Left cardiac atrium (tissue), 4 donors: ENCODE measurements at places on chromosomes 6 and 20.

DNA sequence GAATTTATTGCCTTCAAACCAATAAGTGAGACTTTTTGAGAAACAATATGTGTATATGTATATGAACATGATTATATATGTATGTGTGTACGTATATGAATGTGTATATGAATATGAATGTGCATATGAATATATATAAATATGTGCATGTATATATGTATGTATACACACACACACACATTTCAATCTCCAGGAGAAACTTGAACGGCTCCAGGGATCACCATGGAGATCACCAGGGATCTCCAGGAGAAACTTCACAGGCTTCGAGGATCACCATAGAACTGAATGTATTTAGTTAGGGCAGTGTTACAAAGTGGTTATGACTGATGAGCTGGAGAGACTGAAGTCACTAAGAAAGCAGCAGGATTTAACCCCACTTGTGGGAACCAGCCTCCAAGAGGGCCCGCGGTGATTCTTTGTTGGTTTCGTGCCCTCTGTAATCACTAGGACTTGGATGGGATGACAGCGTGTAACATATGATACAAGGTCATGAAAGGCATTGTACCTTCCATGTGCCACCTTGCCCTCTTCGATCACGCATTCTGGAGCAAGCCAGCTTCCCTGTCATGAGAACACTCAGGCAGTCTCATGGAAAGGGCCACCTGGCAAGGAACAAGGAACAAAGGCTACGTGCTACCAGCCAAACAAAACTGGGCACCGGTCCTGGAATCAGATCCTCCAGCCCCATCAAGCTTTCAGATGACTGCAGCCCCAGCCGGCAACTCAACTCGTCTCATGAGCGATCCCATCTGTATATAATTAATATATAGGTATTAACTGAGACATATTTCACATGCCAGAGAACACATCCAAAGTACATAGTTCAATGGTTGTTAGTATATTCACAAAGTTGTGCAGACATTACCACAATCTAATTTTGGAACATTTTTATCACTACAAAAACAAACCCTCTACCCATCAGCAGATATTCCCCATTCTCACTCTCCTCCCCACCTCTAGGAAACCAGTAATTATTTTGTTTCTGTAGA is 8.6 kb downstream of the FAM50B start:
- DNase-seq: no peak

- DNase-seq: no peak
Observed at GRCh38 chr20:56664796-56665195, 35.7 kb downstream of the TFAP2C start.

DNA sequence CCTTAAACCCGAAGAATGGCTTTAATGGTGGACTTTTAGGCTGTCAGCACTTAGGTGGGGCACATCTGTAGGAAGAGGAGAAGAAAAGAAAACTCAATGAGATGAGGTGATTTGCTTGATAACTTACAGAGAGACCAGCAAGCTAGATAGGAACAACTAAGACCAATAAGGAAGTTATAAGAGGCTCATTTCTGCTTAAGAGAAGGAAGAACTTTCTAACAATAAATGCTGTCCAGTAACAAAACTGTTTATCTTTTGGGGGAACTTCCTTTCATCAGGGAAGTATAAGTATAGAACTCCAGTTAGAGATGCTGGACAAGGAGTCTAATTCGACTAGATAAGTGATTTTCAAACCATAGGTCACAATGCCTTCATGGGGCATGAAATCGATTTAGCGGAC is 107.2 kb upstream of the SIRPA start:
- no peak for DNase-seq

DNA sequence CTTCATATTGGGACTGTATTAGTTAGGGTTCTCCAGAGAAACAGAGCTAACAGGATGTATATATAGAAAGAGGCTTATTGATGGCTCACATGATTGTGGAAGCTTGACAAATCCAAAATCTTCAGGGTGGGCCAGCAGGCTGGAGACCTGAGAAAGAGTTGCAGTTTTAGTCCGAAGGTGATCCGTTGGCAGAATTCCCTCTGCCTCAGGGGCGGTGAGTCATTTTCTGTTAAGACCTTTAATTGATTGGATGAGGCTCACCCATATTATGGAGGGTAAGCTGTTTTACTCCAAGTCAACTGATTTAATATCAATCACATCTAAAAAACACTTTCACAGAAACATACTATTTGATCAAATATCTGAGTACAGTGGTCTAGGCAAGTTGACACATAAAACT is 113.6 kb downstream of the FLRT3 start:
- no peak for DNase-seq

DNA sequence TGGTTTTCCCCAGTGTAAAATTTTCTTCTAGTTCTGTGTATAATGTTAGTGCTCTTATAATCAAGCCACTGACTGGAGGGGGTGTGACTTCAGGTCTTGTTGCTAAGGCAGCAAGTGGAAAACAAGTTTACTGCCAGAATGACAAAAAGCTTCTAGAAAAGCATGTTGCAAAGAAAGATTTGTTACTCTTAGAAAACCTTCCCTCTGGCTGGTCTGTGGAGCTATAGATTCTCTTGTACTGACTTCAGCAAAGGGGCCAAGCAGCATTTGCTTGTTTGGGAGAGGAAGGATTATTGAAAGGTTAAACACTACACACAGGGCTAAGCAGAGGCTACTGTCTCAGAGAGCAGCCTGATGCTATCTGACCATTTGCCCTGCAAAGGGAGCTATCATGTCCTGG is 288.8 kb downstream of the BTBD9 start:
- no peak for DNase-seq

GRCh38 chr6:166202321-166202733 is 34.7 kb upstream of the TBXT start:
- DNase-seq: no peak

- DNase-seq: peak; percentile 35
Observed at GRCh38 chr6:72622094-72622940, 453 bp downstream of the KCNQ5 start.

GRCh38 chr6:104572901-104573300 is 286.8 kb downstream of the HACE1 start:
- DNase-seq: no peak

DNA sequence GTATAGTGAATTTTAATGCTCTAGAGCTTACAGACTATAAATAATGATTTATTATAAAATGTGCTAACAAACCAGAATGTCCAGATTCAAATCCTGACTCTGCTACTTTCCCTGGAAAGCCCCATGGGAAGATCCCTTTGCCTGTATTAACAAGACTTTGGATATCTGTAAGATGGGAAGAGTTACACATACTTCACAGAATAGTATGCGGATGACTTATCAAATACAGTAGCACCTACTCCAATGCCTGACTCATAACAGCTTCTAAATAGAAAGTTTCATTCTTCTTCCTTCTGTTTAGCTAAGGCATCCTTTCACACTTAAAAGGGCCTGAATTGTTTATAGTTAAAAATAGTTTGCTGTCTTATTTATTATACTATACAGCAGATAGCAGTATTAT is 166.3 kb downstream of the KCNQ5 start:
- DNase-seq: no peak

DNA sequence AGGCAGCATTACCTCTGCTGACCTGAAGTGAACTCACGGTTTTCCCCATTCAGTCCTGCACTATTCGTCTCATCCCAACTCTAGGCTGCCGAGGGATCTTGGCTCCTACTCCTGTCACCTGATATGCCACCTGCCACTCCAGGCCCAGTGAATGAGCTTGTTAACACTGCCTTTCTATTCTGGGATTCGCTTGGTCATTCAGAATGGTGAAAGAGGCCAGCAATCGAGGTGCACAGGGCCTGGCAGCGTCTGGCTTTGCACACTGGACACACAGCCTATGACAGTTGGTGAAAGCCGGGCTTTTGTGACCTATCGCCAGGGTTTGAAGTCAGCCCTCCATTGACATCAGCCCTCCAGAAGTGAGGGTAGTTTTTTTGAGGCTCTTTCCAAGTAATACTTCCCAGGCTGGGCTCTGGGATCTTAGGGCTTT is 59.3 kb upstream of the MYL9 start:
- peak; percentile 58 for DNase-seq

DNA sequence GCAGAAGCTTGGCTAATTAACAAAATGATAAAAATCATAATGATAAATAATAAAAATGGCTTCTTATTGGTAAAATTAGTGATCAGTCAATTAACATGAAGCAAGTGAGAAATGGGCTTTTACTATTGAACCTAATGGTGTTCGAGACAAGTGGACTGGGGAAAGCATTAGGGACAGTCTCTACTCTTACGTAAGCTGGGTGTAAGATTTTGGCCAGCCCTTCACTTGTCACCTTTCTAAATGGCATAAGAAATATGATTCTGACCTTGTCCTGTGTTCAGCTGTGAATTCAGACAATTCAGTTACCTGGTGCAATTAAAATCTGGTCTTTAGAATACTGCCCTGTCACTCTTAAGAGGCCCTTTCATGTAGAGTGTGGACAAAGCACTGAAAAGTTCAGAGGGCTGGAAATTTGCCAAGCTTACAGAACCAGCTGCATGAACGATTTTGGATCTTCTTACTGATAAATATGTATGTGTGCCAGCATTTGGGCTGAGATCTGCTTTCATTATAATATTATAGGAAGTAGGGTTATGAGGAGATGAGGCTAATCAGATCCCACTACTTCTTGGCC is 115.9 kb downstream of the QRSL1 start:
- DNase-seq: no peak

GRCh38 chr6:43971776-43972126 is 155.5 kb downstream of the MRPL14 start:
- no peak for DNase-seq

GRCh38 chr20:11323816-11324215 is 593.9 kb upstream of the BTBD3 start:
- DNase-seq: no peak

DNA sequence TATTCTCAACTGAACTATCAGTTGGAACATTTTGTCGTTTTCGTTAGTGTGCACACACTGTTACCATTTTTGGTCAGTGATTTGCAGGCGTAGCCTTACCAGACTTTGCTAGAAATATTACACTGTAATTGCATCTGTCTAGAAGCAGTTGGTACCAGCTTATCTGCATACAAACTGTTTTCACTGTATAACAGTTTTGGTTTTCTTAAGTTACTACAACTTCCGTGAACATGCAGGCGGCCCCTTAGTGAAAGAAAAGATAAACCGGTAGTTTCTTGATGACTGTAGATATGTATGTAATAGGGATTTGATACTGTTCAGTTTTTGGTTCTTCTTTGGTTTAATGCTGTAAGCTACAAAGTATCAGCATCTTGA is 1.3 kb downstream of the DSTN start:
- no peak for DNase-seq

GRCh38 chr6:40028449-40028848 is 94.2 kb upstream of the MOCS1 start:
- DNase-seq: no peak

DNA sequence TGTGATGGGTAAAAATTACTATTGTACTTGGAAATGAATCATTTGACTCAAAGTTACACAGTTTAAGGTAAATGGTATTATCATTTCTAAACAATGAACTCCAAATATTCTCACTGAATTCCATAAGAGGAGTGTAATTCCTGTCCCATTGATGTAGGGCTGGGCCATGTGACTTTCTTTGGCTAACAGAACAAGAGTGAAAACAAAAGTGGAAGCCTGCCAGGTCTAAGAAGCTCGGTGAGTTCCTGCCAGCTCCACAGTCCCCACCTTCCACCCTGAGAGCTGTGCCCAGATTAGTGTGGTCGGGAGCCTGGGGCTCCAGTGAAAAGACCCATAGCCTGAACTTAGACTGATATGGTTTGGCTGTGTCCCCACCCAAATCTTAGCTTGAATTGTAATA is 24.6 kb downstream of the TBXT start:
- no peak for DNase-seq

DNA sequence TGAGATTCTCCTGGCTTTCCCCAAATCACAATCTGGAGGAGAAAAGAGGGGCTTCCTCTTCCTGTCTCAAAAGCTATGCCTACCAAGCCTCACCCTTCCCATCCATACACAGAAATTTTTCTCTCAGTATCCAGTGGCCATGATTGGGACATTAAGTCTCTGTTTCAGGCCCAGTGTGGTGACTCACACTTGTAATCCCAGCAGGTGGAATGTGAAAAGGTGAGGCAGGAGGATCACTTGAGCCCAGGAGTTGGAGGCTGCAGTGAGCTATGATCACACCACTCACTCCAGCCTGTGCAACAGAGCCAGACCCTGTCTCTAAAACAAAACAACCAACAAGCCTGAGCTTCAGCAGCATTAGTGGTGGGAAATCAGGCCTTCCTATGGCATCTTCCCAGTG is 210.0 kb downstream of the OGFRL1 start:
- no peak for DNase-seq

DNA sequence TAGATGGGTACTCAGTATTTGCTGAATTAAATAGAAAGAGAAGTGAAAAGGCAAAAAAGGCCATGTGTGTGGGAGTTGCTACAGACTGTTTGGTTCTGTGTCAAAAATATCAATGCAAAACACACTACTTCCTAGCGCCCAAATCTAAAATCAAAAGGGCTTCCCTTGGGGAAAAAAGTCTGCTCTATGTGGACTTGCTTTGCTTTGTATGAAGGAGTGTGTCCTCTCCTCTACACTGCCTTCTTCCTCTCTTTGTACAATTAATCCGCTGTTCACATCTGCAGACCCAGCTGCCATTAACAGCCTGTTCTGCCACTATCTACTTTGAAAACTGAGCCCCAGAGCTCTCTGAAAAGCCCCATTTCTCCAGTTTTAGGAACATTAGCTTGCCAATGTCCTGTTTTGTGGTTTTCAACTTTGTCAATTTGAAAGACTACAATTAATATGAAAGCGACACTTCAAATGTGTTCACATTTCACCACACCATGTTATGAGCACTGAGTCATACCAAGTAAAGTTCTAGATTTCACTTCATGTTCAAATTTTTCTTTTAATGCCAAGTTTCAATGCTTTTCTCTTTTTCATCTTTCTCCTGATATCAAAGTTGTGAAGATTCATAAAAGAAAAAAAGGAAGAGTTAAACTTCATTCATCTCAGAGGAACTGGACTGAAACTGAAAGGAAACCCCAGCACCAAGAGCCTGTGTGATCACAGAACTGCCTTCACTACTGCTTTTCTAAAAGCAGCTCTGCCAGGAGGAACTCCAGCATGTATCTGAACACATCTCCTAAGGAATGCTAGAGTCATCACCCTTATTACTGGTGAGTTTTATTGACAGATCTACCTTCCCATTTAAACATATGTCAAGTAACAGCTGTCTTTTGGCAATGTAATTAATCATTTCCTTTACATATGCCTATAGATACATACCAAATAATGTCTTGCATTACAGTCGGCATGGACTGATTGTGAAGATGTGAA is 102.6 kb downstream of the KIF13A start:
- no peak for DNase-seq

DNA sequence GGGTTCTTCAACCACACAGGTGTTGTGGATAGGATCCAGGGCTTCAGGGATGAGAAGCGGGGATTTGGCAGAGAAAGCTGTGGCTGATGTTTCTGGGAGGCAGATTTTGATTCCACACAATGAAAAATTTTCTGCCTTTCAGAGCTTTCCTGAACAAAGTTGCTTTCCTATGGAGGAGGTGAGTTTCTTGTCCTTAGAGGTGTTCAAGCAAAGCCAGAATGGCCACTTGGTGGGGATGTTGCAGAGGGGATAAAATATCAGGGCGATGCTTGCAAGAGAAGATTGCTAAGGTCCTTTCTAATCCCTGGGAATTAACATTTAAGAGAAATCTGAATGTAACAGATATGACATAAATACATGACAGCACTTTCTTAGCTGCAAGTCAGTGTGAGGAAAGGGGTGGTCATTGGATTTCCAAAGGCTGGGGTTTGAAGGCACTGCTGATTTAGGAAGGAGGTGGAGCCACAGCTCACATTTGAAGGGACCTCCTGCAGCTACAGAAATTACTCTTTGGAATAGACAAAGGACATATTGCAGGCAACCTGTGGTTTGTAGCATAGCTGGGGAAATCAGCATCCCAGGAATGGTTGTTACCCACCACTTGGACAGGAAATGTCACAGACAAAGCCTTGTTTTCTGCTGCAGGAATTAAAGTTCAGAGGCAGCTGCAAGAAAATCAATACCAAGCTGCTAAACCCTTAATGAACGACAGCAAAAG is 271.1 kb upstream of the CHD6 start:
- no peak for DNase-seq
